ENCODE measurements at places on chromosomes 3 and 15.

DNA sequence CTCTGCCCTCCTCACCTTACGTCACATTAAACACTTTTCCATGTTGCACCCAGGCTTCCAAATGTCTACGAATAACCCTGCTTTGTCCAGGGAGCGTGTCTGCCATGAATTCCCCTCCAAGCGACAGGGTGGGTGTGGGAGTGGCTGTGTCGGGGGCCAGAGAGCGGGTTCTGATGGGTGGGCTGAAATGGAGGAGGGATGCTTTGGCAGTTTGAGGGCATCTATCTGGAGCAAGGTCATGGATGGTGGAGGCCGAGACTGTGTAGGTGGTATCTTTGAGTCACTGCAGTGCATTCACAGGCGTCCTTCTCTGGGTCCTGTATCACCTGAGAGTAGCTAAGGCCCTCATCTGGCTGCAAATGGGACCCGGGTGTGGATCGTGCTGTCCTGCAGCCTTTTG is 36.6 kb downstream of the SMAD6 start:
- DNase-seq, result no peak

- DNase-seq, result no peak
Observed at GRCh38 chr3:134314588-134315285, 59.5 kb downstream of the AMOTL2 start.

- DNase-seq, result no peak
Observed at GRCh38 chr3:181076558-181076957, 87.0 kb upstream of the DNAJC19 start.

- DNase-seq, result no peak
Observed at GRCh38 chr3:35562141-35562540, 77.2 kb upstream of the ARPP21 start.

DNA sequence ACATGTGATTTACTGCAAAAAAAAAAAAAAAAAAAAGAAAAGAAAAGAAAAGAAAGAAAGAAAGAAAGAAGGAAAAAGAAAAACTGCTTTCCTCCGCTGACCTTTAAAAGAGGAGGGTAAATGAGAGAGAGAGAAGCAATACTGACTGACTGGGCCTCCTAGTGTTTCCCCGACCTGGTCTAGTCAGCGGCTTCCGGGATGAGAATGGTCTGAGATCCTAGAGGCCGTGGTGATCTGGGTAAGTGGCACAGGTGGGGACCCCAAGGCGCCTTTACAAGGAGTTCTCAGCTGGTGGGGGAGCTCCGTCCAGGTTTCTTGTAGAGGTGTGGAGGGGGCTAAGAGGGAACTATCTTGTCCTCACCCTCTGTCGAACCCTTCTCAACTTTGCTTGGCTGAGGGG is 223.1 kb downstream of the MEIS2 start:
- no peak for DNase-seq

- no peak for DNase-seq
Observed at GRCh38 chr3:130786306-130786705, 39.7 kb upstream of the PIK3R4 start.
